ENCODE measurements at places on chromosomes 12 and 14.

GRCh38 chr12:119406811-119407210 is 72.3 kb downstream of the CCDC60 start:
- DNase-seq = no peak

DNA sequence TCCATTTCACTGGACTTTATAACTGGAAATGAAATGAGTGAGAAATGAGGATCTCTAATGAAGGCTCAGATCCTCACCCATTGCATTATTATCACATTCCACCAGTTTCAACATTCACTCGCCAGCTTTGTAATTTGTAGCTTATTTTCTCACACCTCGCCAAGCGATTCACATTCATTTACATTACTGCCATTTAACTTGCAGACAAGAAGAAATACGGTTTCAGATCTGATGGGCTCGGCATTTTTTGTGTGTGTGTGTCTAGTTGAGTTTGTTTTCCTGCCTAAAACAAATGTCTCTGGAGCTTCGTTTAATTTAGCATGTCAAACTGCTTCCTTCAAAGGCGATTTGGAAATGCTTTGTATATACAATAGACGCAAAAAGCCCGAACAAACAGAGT is 132.2 kb downstream of the FLRT2 start:
- DNase-seq = no peak

- no peak for DNase-seq
These were observed 86.4 kb downstream of the ST8SIA1 start for GRCh38 chr12:22248121-22248520.

- DNase-seq = no peak
These were observed 99.6 kb downstream of the RIN3 start for GRCh38 chr14:92613008-92613658.

DNA sequence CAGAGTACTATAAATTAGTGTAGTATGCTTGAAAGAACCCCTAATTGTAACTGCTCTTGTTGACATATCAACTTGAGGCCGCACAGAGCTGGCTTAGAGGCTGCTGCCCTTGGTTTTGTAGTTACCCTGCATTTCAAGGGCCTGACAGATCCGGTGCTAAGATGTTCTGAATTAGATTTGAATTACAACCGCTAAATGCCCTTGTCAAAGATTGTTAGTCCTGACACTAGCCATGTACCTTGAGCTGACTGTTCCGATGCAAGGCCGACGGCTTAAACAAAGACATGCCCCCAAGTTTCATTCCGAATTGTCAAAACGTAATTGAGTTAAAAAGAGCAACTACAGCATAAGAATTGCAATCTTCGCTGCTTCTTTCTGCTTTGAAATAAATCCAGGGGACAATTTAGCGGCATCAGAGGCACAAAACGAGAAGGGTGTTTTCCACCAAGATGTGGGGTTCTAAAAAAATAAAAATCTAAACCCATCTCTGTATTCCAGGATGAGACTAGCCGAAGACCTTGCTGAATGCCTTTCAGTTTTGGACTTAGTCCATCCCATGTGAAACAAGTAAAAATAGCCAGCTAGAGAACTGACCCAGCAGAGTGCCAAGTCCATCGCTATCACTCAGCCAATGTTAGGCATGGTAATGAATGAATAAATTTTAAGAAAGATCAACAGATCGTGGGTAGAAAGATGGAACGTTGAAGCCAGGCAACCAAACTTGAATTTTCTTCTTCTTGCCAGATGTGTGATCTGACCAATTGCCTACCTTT is 148.7 kb downstream of the DICER1 start:
- no peak for DNase-seq

- DNase-seq = no peak
These were observed 1954.6 kb upstream of the FLRT2 start for GRCh38 chr14:83575301-83575700.

- DNase-seq = no peak
These were observed 239.2 kb upstream of the FKBP4 start for GRCh38 chr12:2555487-2556082.

Data from NCI-H187 treated with DMSO at 0.1 percent for 48 hours (cell line).